ENCODE measurements at places on chromosomes 3 and 15.

- no peak for DNase-seq
These were observed 42.7 kb downstream of the PPP2R3A start for GRCh38 chr3:136008221-136008620.

- no peak for DNase-seq
These were observed 115.2 kb upstream of the PLCL2 start for GRCh38 chr3:16769525-16769924.

GRCh38 chr3:108021131-108021530, 69.7 kb downstream of the CD47 start:
- no peak for DNase-seq

DNA sequence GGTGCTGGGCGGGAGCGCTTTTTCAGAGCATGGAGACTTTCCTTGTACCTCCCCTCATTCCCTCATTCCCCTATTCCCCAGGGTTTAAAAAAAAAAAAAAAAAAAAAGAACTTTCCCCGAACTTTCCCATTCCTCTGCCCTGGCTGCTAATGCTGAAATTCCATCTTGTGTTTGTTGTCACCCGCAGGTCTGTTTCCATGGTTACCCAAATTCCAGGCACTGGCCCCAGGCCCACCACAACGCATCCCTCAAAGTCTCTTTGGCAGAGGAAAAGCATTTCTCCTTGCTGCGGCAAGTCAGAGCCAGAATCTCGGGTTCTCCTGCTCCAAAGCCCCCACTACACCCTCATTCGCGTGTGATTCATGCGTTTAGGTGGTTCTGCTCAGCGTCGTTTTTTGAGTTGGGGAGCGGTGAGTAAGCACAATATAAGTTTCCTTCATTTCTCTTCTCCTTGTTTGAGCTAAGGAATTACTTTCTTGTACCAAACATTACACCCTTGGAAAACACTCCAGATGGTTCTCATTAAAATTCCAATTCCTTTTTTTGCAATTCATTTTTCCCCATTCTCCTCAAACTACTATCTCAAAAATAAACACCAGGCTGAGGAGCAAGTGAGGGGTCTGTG, 21.6 kb downstream of the ANAPC13 start:
- no peak for DNase-seq

GRCh38 chr3:83023086-83023485, 1261.6 kb upstream of the GBE1 start:
- no peak for DNase-seq

DNA sequence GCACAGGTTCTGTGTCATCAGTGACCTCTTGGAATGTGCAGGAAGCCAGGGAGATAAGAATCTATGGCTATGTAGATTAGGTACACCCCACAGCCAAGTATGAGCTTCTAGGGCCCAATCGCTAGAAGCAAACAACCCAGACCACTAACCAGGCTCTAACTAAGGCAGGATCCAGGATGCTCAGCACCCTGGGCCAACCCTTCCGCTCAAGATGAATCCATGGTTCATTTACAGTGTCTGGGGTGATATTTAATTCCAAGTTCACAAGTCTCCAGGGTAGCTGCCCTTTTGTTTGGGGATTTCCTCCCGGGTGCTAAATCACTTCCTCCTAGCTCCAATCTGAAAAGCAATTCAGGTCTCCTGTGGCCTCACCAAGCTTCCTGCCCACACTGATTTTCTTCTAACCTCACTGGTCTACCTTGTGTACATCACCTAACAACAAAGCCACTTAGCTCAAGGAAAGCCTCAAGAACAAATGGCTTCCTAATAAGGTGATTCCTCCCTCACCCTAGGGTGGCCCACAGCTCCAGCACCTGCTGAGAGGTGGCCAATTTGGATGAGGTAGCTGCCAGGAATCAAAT, 2.4 kb downstream of the EHD4 start:
- DNase-seq: no peak

GRCh38 chr3:177377166-177377565, 179.9 kb upstream of the TBL1XR1 start:
- peak; percentile 49 for DNase-seq

- no peak for DNase-seq
These were observed 73.9 kb downstream of the RNF13 start for GRCh38 chr3:149886957-149887356.

DNA sequence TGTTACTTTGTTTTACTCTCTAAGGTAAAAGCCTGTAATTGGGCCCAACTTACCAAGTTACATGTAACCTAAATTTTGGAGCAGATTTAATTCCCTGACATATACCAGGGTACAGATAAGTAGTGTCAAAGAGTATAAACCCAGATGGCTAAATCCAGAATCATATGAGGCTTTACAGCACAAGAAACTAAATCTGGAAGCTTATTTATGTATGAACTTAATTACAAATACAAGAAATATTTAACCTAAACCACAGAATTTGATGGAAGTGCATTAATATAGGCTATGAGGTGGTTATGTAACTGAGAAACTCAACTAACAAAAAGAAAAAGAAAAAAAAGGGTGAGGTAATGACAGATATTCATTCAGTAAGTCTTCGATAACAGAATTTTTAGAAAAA, 930.2 kb upstream of the ALCAM start:
- no peak for DNase-seq

DNA sequence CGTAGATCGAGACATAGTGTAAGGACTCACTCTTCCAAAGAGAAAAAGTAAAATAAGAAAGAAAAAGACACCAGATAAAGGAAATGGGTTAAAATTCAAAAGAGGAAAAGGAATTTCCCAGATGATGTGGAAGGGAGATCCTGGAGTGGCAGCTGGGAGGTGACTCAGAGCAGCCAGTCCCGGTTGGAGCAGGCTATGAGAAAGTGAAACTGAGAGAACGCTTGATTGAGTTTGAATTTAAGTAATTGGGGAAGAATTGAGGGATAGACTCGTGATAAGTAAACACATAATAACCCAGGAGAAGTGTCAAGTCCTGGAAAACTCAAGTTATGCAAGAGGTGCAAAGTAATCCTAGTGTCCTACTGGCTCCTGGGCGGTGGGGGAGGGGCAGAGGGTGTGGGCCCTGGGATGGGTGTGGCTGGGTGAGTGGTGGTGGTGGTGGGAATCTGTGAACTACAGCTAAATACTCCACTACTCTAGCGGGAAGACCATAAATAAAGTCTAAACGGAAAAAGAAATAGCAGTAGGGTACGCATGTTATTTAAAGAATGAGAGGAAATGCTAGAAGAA, 1.2 kb downstream of the PRR20G start:
- no peak for DNase-seq

- no peak for DNase-seq
These were observed 19.3 kb downstream of the POMGNT2 start for GRCh38 chr3:43086460-43087165.

DNA sequence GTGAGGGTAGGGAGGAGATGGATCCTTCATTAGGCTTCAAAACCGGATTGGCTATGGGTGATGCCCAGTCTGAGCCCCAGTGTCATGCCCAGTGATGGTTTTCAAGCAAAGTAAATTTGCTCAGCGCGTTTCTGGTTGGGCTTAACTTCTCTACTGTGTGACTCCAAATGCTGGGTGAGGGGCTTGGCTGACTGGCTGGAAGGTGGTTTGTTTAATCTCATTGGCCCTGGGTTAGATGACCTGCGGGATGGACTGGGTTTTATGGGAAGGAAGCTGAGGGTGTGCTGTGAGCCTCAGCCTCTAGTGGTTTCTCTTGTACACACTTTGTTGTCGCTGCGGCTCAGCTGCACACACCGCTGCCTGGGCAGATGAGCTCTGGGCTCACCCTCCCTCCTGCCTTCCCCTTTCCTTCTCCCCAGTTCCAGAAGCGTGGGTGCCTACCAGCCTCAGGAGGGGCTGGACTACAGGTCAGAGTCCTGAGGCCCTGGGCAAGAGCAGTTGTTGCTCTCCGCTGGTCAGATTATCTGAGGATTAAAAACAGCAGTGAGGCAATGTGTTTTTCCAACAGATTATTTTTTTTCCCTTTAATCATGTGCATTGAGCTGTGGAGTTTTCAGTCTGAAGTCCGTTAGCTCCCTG, 18.6 kb downstream of the PDIA5 start:
- no peak for DNase-seq

DNA sequence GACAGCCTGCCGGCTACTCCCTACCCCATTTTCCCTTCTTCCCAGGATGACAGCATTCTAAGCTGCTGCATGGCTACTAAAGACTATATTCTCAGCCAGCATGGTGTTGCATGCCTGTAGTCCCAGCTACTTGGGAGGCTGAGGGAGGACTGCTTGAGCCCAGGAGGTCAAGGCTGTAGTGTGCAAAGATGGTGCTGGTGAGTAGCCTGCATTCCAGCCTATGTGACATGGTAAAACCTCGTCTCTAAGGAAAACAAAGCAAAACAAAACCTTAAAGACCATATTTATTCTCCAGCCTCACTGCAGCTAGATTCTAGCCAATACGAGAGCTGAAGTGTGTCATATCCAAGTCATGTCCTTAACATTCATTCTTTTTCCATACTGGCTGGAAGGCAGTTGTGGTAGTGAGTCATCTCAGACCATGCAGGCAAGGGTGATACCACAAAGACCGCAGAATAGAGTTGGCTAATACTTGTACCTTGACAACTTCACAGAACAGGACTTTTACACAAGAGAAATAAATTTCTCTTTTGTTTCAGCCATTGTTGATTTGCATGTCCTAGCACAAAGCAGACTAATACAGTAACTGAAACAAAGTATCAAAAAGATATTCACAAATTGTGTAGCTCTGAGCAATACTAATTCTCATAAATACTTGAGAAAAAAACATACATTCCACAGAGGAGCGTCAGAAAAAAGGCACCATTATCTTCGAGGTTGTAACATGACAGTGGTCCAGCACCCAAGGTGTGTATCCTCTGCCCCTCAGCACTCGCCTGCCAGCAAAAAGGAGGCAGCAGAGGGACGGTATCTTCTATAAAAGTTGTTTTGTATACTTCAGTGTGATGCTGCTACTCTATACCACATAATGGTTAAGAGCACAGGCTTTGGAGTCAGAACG, 14.8 kb downstream of the PBRM1 start:
- no peak for DNase-seq

GRCh38 chr3:136186344-136186743, 9.8 kb downstream of the MSL2 start:
- DNase-seq: no peak

DNA sequence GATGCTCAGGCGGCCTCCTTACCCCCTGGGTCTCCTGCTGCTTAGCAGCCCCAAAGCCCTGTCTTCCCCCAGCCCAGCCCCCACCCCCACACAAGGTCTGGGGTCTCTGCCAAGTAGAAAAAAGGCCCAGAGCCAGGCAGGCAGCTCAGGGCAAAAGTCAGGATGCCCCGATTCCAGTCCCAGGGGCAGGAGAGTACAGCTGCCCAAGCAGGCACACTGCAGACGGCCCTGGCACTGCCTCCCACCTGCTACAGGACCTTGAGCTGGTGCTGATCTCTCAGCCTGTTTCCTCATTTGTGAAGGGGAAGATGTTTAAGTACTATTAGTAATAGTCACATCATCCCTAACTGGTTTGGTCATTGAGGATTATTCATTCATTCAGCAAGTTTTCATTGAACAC, 12.6 kb downstream of the TMEM43 start:
- no peak for DNase-seq

- no peak for DNase-seq
These were observed 60.2 kb downstream of the NPTN start for GRCh38 chr15:73573037-73573436.

GRCh38 chr15:60128000-60128376, 123.9 kb downstream of the FOXB1 start:
- DNase-seq: no peak

- DNase-seq: no peak
These were observed 159.6 kb upstream of the GADL1 start for GRCh38 chr3:31054032-31054431.

- DNase-seq: no peak
These were observed 106.3 kb downstream of the PROS1 start for GRCh38 chr3:93867425-93867824.

GRCh38 chr15:57100136-57100539, 181.7 kb downstream of the TCF12 start:
- DNase-seq: no peak

DNA sequence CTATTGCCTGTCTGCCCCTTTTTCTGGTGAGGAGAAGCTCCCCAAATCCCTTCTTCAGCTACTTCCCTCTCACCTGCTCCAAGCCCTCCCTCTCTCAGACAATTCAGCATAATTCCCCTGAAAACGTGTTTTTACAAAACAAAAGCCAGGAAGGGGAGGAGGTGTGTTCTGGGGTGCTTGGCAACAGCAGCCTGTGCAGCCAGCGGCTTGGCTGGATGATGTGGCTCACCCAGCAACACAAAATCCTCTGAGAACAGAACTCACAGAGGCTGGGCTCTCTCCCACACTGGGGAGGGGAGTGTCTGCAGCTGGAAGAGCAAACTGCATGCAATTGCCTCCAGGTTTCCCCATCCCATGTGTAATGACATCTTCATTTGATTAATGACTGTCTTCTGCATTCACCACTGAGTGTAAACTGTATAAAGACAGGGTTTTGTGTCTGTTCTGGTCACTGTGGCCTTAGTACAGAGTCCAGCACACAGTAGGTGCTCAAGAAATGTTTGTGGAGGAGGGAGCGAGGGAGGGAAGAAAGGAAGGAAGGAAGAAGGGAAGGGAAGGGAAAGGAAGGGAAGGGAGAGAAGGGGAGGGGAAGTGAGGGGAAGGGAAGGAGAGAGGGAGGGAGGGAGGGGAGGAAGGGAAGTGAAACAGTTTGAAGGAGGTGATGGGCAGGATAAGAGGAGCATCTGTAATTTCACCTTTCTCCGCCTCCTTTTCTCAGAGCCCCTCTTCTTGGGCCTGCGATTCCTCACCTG, 70.1 kb upstream of the GLCE start:
- DNase-seq: no peak

GRCh38 chr3:128281056-128281455, 127.8 kb downstream of the EEFSEC start:
- no peak for DNase-seq
